ENCODE measurements at places on chromosomes 16 and 17.

DNA sequence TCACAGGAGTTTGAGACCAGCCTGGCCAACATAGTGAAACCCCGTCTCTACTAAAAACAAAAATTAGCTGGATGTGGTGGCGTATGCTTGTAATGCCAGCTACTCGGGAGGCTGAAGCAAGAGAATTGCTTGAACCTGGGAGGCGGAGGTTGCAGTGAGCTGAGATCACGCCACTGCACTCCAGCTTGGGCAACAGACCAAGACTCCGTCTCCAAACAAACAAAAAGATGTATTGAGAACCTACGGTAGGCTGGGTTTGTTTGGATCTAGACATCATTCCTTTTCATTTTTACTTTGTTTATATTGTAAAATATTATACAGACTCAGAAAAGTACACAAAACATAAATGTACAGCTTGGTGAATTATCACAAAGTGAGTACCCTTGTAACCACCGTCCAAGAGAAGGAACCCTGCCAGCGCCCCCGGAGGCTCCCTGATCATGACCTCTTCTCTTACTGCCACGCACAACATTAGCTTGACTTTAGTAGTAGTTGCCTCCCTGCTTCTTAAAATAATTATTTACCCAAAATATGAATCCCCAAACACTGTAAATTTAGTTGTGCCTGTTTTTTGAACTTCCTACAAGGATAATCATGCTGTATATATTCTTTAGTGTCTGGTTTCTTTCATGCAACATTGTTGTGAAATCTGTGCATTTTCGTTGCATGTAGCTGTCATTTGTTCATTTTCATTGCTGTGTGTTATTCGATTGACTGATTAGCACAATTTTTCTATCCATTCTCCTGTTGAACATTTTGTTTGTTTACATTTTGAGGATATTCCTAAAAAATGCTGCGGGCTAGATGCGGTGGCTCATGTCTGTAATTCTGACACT lies 56.5 kb downstream of the KSR1 start:
- no peak for DNase-seq

DNA sequence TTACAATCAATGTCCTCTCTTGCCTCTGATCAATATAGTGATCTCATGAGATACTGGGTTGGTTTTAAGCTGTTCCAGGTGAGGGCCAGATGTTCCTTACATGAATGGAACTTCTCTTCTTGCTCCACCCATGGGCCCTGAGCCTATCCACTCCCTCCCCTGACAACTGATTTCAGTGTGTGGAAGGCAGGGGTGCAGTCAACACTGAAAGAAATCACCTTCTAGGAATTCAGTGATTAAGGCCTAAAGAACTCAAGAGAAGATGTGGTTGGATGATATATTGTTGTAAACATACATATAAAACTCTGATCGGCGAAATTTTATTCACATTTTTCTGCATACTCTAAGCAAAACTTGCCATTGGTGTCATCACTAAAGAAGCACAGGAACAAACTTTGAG lies 6.7 kb upstream of the GOSR2 start:
- peak; percentile 26 for DNase-seq

- no peak for DNase-seq
Observed at GRCh38 chr16:53433930-53434376, 318 bp upstream of the RBL2 start.

DNA sequence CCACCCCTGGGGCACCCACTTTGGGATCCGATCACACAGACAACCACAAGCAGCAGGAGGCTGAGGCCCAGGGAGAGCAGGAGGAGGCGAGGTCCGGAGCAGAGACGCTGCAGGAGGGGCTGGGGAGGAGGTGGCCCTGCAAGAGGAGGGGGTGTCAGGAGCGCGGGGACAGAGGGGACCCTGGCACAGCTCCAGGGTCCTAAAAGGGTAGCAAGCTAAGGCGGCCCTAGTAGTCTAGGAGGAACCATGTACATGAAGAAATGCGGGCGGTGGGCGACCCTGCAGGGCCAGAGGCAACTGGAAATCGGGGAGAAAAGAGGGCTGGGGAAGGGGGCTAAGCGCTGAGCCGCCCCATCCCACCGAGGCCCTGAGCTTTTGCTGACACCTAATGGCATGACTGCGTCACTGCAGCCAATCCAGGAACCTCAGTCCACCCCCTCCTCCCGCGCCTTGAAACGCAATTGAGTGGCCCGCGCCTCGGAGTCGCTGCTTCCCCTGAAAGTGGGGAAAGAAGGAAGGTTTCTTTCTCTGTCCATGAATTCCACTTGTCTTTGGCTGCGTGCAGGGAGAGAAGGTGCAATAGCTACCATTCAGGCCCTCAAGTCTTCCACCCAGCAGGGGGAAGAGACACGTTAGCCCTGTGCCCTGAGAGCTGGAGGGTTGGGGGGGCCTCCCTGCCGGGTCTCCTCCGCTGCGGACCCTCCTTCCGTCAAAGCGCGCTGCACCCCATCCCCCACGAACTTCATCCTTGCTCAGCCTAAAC lies 1.8 kb downstream of the ASGR1 start:
- DNase-seq, result peak; percentile 68

DNA sequence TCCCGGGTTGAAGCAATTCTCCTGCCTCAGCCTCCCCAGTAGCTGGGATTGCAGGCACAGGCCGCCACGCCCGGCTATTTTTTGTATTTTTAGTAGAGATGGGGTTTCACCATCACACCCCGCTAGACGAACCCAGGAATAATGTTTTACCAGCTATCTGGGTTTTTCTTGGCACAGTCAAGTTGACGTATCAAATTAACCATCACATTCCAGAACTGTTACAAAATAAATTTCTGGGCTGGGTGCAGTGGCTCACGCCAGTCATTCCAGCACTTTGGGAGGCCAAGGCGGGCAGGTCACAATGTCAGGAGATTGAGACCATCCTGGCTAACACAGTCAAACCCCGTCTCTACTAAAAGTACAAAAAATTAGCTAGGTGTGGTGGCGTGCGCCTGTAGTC lies 501.2 kb downstream of the SHISA9 start:
- no peak for DNase-seq

DNA sequence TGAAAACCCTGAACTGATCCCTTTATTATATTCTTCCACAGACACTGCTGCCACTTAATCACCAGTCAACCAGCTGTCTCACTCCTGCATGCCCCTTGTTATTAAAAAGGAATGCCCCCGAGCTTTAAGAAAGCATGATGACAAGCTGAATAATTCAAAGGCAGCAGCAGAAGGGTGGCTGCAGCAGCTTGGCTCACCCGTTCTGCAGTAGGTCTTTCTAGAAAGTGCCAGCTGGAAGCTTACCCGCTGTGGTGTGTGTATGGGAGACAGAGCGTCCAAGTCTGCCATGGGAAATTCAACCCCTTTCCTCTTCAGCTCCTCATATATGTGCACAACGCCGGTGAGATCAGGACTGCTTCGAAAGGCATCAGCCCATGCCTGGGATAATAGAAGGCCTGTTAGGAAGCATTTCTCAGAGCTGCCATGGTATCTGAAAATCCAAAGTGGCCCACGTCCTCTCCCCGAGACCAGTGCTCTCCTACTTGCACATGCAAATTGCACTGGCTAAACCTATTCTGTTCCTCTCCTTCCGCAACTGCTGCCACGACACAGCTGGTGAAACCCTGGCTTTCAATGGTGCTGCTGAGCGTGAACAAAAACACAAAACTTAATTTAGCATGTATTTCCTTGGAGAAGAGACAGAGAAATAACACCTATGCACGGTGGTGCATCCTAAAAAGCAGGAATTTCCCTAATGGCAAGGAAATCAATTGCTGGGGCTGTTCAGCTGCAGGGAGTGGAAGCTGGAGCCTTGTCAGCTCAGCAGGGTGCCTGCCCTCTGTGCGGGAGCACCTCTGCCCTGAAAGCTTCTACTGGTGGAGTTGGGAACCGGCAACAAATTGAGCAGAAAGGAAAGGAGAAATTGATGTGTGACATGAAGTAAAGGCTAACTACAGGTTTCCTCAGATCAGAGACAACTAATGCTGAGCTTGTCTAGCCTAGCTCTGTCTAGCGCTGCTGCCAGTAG lies 47.9 kb upstream of the SREBF1 start:
- no peak for DNase-seq

- DNase-seq, result peak; percentile 5
Observed at GRCh38 chr17:48439875-48440505, 10.0 kb upstream of the SKAP1 start.

GRCh38 chr17:20128036-20128667 lies 119.0 kb downstream of the SPECC1 start:
- DNase-seq, result peak; percentile 8

DNA sequence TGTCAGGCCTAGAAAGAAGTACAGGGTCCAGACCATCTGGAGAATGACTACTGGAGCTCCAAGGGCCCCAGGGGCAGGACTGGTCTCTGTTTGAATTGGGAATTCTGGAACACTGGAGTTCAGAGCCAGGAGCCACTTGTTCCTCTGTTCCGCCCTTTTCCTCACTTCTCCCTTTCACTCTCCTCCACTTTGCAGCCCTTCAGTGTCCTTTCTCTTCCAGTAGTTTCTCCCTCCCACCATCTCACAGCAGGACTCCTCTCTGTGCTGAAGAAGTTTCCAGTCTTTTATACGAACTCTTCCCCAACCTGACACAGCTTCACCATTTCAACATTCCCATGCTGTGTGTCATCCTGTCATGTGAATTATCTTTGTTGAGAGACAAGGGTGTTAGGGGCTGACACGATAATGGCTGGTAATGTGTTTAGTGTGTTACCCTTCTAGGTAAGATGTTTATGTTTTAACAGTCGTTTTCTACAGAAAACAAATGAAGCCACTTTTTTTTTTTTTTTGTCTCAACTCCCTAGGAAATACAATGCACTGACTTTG lies 180.3 kb upstream of the MYOCD start:
- peak; percentile 39 for DNase-seq

- DNase-seq, result no peak
Observed at GRCh38 chr16:11976850-11977375, 379 bp downstream of the SNX29 start.

- DNase-seq, result peak; percentile 85
Observed at GRCh38 chr17:8857919-8858318, 9.6 kb downstream of the PIK3R6 start.

DNA sequence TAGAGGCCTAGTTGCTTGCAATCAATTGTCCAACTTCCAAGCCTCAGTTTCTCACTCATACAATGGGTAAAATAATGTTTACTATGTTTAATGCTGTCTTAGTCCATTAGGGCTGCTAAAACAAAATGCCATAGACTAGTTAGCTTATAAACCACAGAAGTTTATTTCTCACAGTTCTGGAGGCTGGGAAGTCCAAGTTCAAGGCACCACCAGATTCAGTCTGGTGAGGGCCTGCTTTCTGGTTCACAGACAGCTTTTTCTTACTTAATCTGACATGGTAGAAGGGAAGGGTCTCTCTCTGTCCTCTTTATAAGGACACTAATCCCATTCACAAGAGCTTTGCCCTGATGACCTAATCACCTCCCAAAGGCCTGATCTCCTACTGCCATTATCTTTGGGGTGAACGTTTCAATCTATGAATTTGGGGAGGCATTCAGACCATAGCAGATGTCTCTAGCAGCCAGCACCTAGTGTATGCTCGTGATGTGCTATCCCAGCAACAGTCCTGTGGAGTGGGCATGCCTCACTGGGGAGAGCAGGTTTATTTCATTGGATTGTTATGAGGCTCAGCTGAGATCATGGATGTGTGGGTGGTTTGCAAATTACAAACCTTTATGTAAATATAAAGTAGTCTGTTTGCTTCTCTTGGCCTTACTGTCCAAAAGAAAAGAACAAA lies 25.2 kb downstream of the YPEL2 start:
- DNase-seq, result no peak

DNA sequence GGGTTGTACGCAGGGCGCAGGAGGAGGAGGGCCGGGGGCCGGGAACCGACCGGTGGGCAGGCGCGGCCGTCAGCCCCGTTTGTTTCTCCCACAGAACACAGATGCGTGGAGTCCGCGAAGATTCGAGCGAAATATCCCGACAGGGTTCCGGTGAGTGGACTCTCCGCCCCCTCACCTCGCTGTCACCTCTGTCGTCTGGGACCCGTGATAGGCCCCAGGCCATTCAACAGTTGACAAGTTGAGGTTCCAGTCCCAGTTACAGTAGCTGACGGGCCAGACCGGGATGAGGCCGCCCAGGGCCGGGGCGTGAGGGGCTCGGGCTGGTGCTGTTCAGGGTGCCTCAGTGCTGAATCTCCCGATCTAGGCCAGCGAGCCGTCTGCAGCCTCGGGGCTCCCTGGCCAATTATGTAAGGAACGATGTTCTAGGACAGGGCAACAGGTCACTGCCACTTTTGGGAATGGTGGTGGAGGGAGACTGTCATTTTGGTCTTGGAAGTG lies 628 bp downstream of the GABARAPL2 start:
- no peak for DNase-seq

GRCh38 chr16:49750341-49751000 lies 105.4 kb downstream of the ZNF423 start:
- DNase-seq, result peak; percentile 13

DNA sequence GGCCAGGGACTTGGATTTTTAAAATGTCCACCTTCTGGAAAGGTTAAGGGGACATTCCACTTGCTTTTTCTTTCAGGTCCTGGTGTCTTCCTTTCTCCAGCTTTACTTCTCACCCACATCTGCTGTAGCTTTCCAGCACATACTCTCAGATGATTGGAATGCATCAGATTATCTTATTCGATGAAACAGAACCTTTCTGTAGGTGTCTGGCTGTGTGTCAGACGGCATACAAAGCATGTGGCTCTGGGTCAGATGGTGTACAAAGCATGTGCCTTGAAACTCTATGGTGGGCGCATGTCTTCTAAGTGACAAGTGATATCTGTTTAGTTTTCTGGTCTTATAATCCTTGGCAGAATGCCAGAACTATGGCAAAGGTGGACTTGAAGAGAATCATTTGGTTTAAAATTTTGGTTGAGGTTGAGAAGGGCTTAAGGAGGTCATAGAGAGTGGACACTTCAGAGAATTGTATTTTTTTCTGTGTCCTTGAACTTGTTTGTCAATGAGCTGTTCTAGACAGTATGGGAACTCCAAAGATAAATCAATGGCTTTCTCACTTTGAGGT lies 125.3 kb downstream of the FTO start:
- peak; percentile 50 for DNase-seq

All from fibroblast of skin of right quadriceps (primary cell).